ENCODE measurements at places on chromosomes 16 and 17.

GRCh38 chr16:89722392-89723278 lies 1.3 kb downstream of the ZNF276 start:
- DNase-seq, result no peak

GRCh38 chr17:78898947-78899346 lies 4.1 kb downstream of the CEP295NL start:
- no peak for DNase-seq

GRCh38 chr17:72661116-72661944 lies 431.2 kb downstream of the SLC39A11 start:
- DNase-seq, result no peak

GRCh38 chr17:33241390-33241789 lies 51.7 kb downstream of the ASIC2 start:
- DNase-seq, result peak; percentile 10

GRCh38 chr16:8717892-8718415 lies 43.5 kb downstream of the ABAT start:
- no peak for DNase-seq

DNA sequence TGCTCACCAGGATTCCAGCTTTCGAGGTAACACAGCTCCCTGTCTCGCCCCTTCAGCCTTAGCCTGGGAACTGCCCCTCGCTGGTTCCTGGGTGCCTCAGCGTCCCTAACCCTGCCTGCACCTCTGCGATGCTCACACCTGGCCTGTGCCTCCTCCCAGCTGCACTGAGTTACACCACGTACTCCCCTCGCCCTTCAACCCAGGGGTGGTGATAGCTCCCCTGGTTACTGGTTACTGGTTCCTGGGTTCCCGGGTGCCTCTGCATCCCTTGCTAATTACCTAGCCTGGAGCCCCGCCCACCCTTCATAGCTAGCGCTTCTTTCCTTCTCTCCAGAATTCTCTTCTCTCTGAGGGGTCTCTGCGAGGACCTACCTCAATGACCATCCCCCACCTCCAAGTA lies 65.3 kb upstream of the PLCG2 start:
- no peak for DNase-seq

DNA sequence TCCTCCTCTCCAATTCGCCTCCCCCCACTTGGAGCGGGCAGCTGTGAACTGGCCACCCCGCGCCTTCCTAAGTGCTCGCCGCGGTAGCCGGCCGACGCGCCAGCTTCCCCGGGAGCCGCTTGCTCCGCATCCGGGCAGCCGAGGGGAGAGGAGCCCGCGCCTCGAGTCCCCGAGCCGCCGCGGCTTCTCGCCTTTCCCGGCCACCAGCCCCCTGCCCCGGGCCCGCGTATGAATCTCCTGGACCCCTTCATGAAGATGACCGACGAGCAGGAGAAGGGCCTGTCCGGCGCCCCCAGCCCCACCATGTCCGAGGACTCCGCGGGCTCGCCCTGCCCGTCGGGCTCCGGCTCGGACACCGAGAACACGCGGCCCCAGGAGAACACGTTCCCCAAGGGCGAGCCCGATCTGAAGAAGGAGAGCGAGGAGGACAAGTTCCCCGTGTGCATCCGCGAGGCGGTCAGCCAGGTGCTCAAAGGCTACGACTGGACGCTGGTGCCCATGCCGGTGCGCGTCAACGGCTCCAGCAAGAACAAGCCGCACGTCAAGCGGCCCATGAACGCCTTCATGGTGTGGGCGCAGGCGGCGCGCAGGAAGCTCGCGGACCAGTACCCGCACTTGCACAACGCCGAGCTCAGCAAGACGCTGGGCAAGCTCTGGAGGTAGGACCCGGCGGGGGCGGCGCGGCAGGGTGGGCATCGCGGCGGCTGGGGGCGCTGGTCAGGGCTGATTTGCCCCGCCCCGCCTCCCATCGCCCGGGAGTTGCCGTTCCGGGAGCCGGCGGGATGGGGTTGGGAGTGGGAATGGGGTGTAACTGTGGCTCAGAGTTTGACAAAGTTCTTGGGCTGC lies 567 bp downstream of the SOX9 start:
- DNase-seq, result peak; percentile 66

DNA sequence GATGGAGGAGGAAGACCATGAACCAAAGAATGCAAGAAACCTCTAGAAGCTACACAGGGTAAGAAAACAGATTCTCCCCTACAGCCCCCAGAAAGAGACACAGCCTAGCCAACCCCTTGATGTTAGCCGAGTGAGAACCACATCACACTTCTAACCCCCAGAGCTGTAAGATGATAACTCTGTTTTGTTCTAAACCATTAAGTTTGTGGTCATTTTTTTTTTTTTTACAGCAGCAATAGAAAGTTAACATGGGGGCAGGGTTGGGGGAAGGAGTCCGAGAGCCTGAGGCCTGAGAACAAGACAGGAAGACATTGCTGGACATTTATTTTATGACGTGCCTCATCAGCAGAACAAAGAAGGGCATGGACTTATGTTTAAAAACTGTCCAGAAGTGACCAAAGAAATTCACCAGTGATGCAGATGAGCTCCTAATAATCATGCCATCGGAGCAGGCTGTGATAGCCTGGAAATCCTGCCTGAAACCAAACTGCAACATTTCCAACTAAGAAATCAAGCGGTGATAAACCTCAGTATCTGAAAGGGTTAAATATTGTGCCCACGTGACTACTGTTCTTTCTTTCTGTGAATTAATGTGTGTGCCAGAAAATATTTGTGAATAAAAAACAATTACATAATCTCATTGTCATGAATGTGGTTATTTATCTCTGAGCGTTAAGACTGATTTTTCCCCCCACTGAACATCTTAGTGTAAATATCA lies 1.1 kb downstream of the ABCA9 start:
- no peak for DNase-seq

DNA sequence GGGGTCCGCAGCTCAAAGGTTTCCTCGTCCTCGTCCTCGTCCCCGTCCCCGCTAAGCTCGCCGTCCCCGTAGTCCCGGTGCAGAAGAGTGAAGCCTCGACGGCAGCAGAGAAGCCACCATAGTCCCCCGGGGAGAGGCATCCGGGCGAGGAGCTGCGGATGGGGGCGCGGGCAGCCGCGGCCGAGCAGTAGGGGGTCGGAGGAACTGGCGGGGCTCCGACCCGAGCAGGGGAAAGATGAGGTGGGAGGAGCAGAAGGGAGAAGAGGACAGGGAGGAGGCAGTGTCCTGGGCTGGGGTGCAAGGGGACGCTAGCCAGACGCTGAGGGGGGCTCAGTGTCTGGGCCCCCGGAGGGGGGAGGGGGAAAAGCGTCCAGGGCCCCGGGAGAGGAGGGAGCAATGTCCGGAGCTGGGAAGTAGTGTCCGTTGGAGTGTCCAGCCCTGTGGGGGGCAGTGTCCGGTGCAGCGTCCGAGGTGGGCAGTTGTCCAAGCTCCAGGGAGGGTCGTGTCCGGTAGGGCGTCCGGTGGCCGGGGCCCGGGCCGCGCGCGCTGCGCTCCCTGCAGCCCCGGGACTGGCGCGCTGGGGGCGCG lies at the start of gene PLEKHH3:
PLEKHH3 (minus strand) TSS at position 571 of the 588 bp plus-strand sequence; CDS start at position 140, 431 bp downstream.
- DNase-seq, result no peak

DNA sequence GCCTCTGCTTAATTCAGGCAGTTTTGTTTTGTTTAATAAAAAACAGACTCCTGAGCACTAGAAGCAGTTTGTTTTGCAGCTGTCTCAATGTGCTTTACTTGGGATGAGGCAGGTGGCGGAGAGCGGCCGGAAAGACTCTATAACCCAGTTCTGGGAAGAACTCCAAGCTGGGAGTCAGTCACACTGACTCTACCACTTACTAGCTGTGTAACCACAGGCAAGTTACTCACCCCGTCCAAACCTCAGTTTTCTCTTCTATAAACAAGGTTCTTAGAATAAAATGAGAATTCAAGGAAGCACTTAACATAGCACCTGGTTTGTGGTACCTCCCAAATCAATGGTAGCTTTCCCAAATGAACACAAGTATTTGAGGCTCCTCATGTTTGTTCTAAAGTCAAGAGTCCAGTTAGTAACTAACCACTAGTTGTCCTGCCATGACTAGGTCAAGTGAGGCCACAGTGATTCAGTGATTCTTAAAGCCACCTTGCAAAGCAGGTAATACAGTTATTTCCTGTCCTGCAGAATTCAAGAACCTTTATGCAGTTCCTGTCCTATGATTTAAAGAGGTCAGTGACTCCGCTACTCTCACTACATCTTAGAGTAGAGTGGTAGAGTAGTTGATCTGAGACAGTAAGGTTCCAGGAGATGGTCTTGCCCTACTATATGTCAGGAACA lies 2.7 kb downstream of the TXNDC17 start:
- peak; percentile 79 for DNase-seq

GRCh38 chr17:19755821-19756510 lies 7.9 kb upstream of the ALDH3A1 start:
- DNase-seq, result no peak

- no peak for DNase-seq
These were observed 61.7 kb downstream of the GRB7 start for GRCh38 chr17:39799395-39799794.

DNA sequence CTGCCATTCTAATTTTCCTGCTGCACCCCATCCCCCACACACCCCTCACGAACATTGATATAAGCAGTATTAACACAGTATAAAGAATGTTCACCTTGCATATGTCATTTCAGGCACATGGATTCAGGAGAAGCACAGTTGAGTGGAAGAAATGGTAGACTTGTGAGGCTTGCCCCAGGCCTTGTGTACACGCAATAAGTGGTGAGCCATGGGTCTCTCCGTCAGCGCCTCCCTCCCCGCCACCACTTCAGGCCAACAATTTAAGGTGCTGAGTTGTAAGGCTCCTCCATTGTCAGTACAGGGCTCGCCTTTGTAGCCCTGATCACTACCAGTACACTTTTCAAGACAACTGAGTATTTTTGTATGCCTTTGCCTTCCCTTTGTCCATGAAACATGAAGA lies 12.2 kb upstream of the CLEC18C start:
- no peak for DNase-seq

DNA sequence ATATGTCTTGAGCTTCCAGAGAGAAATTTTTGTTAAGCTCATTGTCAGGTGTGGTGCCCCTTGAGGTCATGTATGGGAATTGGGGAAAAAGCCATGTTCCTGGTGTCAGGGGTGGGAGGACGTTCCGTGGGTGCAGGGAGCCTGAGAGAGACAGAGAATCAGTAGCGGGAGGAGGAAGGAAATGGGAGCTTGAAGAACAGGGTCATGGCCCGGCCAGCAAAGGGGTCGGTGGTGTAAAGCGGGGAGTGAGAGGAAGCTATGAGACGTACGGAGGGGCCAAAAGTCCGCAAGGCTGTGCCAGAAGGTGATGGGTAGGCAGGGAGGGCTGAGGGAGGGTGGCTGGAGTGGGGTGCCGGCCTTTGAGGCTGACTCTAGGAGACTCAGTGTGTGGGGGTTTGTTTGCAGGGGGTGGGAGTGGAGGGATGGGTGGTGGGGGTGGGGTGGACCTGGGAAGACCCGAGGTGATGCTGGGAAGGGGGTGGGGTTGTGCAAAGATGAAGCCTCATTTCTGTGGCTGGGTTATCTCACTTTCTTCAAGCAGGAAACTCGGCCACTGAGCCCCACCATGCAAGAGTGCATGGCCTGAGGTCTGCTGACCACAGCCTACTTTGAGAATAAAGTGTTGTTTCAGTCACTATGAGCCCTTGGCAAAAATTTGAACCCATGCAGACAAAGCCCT lies 63.6 kb downstream of the PLCG2 start:
- DNase-seq, result no peak

- DNase-seq, result peak; percentile 51
These were observed 4.2 kb downstream of the RPS6KB1 start for GRCh38 chr17:59897090-59897489.

DNA sequence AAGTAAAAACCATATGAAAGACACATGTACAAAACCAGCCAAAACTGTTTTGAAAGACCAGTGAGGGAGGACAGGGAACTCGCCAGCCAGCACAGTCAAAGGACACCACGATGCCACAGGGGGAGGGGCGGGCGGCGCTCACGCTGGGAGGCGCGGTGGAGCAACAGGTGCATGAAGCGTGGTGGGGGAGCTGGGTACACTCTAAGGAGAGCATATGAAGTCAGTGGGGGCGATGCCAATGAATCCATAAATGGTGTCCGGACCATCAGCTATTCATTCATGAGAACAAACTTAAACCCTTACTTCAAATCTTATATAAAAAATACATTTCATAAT lies 101.0 kb upstream of the DNAH17 start:
- DNase-seq, result no peak

DNA sequence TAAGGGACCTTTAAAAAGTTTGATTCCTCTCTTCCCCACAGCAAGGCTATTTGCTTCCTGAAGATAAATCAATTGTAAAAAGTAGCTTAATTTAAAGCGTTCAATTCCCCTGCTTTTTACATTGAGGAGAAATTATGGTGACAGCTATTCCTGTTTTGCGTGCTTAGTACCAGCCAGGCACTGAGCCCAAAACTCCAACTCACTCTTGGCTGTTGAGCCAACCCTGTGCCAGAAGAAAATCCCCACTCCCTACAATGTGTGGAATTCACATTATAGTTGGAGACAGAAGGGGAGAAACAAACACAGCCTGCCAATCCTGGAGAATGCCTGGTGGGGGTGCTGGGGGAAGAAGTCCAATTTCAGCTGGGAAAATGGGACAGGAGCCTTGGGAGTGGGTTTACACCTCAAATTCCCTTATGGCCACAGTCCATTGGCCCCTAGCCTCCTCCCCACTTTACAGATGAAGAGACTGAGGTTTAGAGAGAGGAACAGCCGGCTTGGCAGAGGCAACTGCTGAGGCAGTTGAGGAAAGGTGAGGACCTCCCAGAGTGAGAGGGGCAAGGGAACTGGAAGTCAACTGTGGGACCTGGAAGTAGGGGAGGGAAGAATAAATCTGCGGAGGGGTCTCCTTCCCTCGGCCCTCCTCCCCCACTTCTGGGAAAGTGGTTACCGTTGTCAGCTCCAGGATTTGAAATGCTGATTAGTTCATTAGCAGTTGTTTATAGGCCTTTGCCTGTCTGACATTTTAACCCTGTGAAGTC lies 26.1 kb downstream of the CDH1 start:
- DNase-seq, result no peak

- DNase-seq, result no peak
These were observed 44.7 kb upstream of the ICAM2 start for GRCh38 chr17:64065161-64065560.

GRCh38 chr17:70869402-70870085 lies 700.2 kb downstream of the KCNJ2 start:
- DNase-seq, result no peak

DNA sequence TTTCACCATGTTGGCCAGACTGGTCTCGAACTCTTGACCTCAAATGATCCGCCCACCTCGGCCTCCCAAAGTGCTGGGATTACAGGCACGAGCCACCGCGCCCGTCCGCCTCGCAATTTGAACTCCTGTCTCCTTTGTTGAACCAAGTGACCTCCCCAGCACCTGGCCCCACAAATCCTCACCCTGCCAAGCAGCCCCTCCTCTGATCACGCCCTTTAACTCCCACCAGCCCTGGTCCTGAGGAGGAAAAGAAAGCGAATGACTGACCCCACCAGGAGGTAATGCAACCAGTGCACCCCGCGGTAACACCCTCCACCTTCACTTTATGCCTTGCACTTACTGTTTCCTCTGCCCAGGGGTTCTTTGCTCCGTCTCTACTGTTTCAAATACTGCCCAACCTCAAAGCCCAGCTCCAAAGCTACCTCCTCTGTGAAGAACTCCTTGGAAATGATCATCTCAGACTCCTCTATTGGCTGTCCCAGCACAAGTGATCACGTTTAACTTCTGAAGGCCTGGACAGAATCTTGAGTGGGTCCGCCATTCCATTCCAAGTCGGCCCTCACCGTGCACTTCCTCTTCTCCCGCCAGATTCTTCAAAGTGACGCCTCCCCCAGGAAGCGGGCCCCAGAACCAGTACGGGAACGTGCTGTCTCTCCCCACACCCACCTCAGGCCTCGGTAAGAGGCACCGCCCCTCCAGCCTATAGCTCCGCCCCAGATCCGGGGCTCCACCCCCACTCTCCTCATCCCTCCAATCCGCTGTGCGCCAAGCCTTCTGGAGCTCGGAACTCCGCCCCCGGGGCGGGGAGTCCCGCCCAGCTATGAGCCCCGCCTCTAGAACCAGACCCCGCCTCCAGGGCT lies 4.4 kb downstream of the CD19 start:
- peak; percentile 71 for DNase-seq

Data from EL (cell line).